Stimulated activated CD4-positive, alpha-beta T cell treated with anti-CD3 and anti-CD28 coated beads, TNF-alpha, amount 100 ng/mL, for 1 hour (primary cell): ENCODE measurements at places on chromosomes 12 and 14.

- no peak for DNase-seq
Measured at GRCh38 chr14:61671082-61671481, 24.2 kb upstream of the HIF1A start.

DNA sequence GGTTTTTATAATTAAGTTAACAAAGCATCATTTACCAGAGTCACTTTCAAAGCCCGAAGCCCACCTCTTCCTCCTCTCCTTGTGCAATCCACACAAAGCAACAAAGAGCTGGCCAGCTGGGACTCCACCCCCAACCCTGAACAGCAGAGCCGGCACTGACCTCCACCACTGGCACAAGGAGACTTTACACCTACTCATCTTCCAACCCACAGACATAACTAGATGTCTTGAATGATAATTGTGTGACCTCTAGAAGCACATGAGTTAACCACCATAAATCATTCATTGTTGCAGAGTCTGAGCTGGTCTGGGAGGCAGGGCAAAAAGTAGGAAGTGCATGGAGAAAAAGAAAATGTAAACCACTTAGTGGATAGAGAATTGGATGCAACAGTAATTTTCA, 72.2 kb downstream of the ST8SIA1 start:
- no peak for DNase-seq

DNA sequence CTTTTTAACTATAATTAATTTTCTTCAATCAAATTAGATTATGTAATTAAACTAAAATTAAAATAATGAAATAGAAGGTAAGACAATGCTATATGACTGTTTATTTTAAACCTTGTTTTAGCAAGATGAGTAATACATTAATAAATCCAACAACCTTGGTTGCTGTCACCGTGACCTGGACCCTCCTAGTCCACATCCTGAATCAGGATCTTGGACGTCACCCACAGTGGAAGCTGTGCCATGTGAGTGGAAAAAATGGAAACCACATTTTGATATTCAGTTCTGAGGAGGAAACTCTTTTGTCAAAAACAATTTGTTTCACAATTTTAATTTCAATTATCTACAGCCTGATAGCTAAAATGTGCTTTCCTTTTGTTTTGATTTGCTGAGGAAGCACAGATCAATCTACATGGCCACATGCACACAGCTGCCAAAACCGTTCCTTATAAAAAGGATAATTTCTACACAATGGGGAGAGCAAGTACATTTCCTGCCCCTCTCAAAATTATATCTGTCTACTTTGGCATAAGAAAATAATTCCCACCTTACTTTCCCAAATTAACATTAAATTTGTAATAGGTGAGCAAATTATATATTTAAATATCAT, 255.5 kb downstream of the RASSF9 start:
- no peak for DNase-seq

GRCh38 chr14:103052407-103052806, 4.9 kb downstream of the CDC42BPB start:
- no peak for DNase-seq
